T-cell (primary cell): ENCODE measurements at places on chromosomes 3 and 15.
A peak's percentile ranks its signal among the peaks of the same experiment; 100 is the strongest.

GRCh38 chr15:92662762-92663161 lies 7.2 kb upstream of the FAM174B start:
- DNase-seq: no peak

- DNase-seq: no peak
Observed at GRCh38 chr3:182726258-182727142, 66.8 kb upstream of the ATP11B start.

DNA sequence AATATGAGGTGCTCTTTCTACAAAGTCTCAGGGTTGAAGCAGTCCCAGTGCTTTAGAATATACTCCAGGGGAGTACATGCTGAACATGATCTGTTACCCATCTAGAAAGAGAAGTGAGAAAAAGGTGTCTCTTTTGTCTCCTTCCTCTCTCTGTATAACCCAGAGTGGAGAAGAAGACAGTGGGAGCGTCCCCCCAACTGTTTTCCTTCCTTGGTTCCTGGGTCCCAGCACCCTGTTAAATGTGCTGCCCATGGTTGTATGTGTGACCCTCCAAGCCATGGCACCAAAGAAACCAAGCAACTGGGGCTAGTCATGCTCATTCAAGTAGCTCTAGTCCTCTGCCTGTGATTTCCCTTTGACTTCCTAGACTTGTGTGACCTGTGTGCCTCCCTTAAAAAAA lies 683.7 kb downstream of the TBL1XR1 start:
- DNase-seq: no peak

DNA sequence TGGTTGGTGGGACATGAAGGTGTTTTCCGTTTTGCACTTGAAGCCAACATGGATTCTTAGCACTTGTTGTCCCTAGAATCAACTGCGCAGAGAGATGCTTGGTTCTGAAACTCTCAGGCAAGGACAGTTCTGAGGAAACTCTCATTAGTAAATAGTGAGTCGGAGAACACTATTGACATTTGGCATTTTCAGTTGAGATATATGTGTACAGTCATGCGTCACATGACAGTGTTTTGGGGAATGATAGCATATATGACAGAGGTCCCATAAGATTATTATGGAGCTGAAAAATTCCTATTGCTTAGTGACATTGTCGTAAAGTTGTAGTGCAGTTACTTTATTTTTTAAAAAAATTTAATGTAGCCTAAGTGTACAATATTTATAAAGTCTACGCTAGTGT lies 5.8 kb downstream of the APBA2 start:
- DNase-seq: no peak

DNA sequence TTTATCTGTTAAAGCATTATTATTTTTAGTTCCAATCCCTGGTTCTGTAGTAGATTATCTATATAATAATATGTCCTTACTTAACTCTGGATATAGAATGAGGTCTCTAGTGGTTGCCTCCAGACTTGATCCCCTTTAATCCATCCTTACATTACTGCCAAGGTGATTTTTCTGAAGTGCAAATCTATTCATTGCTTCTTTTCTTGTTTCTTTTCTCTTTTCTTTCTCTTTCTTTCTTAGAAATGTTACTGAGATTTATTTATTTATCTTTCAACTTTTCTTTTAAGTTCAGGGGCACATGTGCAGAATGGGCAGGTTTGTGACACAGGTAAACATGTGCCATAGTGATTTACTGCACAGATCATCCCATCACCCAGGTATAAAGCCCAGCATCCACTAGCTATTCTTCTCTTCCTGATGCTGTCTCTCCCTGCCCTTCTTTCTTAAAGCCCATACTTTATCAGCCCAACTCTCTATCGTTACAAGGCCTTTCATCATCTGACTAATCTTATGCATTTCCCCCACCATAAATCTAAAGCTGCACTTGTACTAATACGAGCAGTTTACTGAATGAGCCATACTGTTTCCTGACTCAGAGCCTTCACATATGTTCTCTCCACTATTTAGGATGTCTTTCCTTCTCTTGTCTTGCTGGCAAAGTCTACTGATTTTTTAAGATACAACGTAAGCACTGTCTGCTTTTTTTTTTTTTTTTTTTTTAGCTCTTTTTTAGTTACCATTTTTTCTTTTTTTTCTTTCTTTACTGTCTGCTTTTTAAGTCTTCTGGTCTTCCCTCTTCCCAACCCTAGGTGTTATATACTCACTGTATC lies 4.6 kb downstream of the GLCE start:
- DNase-seq: no peak

GRCh38 chr3:124916837-124917409 lies 17.6 kb downstream of the MUC13 start:
- no peak for DNase-seq

GRCh38 chr3:194103983-194104751 lies 31.8 kb upstream of the HES1 start:
- DNase-seq: no peak

GRCh38 chr3:59143447-59143846 lies 93.6 kb upstream of the CFAP20DC start:
- DNase-seq: no peak

DNA sequence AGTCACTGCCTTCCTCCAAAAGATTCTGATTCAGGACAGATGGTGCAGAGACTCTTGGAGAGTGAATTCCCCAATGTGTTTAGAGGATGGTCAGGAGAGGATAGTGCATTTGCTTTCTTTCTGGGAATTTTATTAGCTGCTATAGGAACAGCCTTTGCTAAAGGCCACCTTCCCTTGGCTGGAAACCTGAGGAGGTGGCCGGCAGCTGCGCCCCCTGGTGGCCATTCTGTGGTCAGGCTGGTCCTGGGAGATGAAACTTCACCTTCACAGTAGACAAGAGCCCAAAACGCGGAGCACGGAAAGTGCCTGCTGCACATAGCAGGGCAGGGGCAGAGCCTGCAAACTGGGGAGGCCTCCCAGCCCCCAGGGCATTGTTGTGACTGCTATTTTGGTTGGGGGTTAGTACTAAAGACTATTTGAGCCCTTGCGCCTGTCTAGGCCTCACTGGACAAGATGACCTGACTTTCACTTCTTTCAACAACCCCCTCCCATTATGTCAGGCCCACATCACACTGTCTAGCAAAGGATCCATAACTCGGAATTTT lies 34.3 kb downstream of the SEC22C start:
- peak; percentile 36 for DNase-seq

DNA sequence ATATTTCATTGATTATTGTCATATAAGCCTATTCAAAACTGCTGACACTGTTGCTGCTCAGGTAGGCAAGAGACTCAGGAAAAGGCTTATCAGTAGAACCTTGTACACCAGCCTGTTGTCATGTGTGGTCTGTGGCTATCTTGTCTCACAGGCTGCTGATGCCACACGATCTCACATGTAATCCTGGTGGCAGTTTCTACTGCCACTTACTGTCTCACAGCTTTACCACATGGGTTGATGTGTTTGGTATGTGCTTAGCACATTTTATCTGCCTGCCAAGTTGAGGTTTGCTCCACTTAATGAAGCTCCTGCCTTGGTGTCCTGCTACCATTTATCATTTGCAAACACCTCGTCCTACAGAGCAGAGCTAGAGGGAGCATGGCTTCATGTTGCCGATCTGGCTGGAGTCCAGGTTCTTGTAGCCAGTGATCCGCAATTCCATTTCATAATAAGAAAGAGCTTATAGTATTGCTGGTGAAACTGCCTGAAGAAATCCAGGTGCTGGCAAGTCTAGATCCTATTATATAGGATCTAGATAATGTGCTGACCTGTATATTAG lies 637.9 kb downstream of the NLGN1 start:
- DNase-seq: no peak

GRCh38 chr3:165983284-165983683 lies 146.1 kb upstream of the BCHE start:
- no peak for DNase-seq
